ENCODE measurements at places on chromosomes 6 and 20.

DNA sequence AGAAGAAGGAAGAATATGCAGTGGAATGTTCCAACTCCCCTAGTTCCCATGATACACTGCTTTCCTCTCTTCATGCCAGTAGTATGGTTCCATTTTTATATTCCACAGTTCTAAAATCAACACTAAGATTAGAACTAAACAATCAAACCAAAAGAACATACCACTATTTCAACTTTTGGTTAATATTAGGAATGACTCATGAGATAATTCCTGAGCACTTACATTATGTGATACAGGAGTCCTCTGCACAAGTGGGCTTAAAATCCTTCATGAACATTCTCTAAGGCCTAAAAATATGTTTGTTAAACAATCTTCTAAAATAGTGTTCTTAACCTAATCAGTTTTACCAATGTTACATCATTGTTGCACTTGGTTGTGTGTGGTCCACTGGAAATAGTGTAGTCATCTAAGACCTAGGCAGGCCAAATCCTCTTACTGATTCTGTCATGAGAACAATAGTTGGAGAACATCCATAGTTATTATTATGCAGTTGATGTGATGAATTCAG is 30.3 kb upstream of the RCAN2 start:
- no peak for DNase-seq

GRCh38 chr6:126753606-126754005 is 364.9 kb upstream of the RSPO3 start:
- DNase-seq, result no peak

DNA sequence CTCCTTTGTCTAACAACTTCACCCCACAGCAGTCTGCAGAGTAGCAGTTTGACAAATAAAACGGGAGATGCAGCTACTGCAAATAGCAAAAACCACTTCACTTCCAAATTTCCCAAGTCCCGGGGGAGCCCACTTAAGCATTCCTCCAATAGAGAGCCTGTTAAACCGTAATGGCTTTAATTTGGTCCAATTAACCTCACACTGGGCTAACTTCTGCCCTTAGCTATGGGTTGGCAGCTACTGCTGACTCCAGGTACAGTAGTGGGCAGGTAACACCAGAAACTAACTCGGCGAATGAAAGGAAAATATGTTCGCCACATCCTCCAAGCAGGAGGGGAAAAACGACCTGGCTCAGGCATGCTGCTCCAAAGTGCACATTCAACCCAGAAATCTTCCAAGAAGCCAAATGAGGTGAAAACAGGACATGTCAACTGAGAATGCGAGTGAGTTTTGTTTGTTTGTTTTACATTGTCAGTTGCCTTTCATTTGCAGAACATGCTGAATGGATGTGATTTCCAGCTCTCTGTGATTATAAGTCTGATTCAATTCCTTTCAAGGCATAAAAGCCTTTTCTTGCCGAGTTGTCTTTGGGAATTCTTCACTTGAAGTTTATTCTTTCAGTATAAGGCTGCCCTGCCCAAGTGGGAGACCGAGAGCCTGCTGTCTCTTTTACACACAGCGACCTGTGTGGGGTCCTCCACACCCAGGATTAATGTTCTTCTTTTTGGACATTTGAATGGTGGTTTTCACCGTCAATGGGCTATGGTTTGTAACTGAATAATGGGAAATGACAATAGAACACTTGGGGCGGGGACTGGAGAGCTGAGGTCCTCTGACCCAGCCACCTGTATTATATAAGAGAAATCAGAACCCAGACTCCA is 117.3 kb upstream of the ARMC2 start:
- DNase-seq, result no peak

- peak; percentile 78 for DNase-seq
These were observed 599.4 kb upstream of the CITED2 start for GRCh38 chr6:139973669-139974344.

DNA sequence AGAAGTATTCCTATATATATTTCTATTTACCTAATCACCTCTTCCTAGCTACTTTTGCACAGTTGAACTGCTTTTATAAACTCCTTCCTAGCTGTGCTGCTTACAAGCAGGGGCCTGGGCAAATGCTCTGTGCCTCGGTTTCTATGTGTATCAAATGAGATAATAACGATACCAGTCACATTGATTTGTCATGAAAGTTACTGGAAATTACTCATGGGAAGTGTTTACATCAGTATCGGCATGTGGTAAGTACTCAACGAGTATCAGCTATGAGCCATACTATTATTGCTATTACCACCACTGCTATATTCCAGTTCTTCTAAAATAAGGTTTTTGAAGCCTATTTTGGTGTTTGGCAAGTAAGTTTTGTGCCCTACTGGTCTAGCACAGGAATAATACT is 4.9 kb downstream of the LAMA4 start:
- DNase-seq, result no peak

GRCh38 chr6:12114055-12114503 is 102.0 kb downstream of the HIVEP1 start:
- DNase-seq, result no peak

DNA sequence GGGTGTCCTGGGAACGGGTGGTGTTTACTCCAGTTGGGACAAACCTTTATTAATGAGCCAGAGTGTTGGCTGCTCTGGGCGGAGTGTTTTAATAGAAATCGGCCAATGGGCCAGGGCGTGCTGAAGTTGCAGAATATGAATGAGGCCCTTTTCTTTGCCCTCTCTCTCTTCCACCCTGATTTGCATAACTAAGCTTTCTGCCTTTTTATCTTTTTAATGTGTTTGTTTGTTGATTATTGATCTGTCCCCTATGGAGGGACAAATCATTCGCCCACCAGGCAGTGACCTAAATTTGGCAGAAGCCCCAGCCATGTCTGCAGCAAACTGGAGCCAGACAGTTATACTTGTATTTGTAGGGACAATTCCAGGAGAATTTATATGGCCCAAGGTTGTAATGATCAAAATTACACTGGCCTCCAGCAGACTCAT is 420.9 kb downstream of the PREX1 start:
- no peak for DNase-seq

DNA sequence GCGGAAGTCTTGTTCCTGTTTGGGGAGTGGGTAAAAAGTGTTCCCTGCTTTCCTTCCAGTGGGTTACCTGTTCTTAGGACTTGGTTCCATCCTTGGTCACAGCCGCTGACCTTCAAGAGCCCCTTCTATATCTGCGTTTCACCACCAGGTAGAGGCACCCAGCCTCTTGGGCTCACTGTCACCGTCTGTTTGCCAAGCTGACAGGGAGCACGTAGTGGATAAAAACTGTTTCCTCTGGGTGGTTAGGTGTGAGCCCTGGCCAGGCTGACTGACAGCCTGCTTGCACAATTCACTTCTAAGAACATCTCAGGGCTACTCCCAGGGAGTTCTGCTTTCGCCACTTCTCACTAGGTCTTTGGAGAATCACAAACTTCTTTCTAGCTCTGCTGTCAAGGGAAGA is 1.8 kb upstream of the JPH2 start:
- no peak for DNase-seq

- no peak for DNase-seq
These were observed 511.8 kb upstream of the ID4 start for GRCh38 chr6:19325335-19325789.

DNA sequence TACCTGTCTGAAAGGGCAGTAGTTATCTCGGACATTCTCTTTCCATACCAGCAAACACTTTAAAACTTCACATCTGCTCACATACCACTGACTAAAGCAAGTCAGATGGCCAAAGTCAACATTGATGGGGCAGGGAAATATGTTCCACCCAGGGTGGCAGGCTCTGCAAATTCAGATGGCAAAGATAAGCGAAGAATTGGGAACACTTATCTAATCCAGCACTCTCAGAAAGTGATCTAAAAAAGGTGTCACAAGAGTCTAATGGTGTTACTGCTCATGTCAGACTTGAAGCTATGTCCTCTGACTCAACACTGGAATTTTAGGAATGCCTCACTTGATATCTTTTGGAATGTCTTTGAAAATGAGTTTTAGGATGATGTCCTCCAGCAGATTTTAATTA is 1086.2 kb downstream of the KIF16B start:
- DNase-seq, result no peak

DNA sequence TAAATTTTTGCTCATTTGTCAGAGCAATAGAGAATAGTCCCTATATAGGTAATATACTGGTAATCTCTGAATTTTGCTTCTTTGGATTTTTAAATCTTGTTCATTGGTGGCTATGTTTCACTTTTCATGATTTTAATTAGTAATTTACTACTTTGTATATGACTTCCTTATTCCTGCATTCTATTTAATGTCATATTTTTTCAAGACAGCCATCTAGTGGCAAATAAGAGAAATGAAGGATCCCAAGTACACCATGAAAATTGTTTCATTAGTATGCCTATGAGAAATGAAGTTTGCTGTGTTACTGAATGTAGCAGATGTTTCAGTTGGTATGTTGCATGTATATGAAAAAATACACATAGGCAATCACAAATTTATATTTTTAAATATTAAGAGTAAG is 82.4 kb downstream of the ZNF292 start:
- peak; percentile 21 for DNase-seq

DNA sequence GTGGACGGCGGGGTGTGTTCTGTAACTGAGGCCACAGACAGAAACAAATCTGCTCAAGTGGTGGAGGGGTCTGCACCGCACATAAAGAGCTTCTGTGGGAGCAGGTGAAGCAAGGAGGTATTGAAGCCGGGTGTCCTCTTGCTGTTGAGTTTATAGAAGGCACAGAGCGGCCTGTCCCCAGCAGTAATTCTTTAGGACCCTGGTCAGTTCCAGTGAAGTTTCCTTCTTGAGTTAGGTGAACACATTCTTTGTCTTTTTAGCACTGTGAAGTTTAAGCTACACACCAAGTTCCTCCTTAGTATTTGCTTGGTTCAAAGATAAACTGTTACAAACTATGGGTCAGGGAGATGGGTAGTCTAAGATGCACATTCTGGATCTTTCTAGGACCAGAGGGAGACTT is 6.1 kb downstream of the PRDM1 start:
- no peak for DNase-seq

GRCh38 chr6:149032599-149033405 is 284.7 kb upstream of the TAB2 start:
- DNase-seq, result peak; percentile 94

GRCh38 chr20:17602493-17602892 is 32.6 kb downstream of the DSTN start:
- DNase-seq, result no peak

DNA sequence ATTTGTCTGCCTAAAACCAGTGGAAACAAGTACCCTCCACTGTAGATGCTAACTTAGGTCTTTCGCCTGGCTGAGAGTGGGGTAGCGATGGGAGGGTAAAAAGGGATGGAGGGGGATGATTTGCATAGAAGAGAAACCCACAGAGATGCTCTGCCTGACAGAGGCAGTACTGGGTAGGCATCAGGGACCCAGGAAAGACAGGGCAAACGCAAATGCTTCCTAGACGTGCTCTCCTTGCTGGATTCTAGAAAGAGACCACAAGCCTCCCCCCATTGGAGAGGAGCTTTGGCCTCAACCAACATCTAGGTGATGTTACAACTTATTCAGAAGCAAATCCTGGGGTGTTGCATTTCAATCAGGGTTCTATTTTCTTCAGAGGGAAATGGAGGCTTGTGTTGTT is 3.2 kb downstream of the OLIG3 start:
- DNase-seq, result no peak

DNA sequence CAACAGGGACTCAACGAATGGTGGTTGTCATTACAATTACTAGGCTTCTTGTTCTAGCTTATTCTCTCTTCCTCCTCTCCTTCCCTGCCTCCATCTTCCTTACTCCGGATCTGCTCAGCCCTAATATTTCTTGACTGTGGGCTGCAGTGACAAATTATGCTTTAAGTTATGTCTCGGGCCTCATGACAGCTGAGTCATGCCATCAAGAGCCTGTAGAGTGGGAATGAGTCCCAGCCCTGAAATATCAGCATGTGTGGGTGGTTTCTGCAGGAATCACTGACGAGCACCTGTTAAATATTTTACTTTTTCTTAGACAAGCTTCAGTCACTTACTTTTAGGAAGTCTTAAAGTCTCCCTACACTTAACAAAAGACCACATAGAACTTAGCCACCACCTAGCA is 83.1 kb upstream of the CBLN4 start:
- DNase-seq, result no peak

DNA sequence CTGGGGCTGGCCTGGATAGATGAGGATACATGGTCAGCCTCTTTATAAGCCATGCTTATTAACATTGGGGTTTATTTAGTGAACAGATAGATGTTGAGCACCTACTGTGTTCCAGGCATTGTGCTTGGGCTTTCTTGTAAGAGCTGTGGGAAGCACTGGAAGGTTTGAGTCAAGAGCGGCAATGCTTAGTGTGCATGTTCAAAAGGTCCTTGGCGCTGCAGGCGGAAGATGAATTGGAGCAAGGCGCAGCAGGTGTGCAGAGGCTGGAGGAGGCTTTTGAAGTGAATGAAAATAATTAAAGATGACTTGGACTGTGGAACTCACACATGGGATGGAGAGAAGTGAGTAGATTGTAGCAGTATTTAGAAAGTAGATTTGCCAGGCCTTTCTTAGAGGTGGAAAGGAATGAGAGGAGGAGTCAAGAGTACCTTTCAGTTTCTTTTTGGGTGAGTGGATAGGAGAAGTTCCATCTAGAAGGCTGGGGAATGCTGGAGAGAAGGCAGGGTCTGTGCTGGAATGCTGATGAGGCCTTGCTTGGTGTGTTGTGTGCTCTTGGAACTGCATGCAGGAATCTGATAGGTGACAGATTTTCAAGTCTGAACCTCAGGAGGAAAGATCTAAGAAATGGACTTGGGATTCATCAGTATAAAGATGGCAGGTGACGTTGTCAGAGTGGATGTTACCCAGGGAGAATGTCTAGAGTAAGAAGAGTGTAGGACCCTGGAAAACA is 26.4 kb downstream of the SNX9 start:
- no peak for DNase-seq

- DNase-seq, result no peak
These were observed 24.0 kb upstream of the CTNNBL1 start for GRCh38 chr20:37669773-37670236.

DNA sequence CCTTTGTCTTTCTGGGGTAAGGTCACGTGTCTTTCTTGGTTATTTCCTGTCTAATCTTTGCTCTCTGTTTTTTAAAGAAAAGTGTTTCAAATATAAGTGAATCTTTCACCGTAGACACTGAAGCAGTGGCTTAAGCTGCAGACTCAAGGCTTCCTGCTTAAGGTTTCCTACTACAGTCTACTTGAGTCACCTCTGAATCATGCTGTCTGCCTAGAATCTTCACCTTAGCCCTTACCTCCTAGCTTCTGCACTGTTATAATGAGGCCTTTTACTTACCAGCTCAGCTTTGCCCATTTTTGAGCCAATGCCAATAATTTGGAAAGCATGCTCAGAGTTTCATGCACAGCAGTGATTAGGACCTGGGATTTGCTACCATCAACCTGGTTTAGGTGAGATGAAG is 30.6 kb downstream of the ADGRF4 start:
- no peak for DNase-seq

Measured in HFFc6 (cell line).